ENCODE measurements at places on chromosomes 1 and 21.

- no peak for DNase-seq
These were observed 17.6 kb downstream of the TMPRSS2 start for GRCh38 chr21:41490330-41490729.

- DNase-seq, result no peak
These were observed 37.6 kb downstream of the STUM start for GRCh38 chr1:226586116-226586515.

DNA sequence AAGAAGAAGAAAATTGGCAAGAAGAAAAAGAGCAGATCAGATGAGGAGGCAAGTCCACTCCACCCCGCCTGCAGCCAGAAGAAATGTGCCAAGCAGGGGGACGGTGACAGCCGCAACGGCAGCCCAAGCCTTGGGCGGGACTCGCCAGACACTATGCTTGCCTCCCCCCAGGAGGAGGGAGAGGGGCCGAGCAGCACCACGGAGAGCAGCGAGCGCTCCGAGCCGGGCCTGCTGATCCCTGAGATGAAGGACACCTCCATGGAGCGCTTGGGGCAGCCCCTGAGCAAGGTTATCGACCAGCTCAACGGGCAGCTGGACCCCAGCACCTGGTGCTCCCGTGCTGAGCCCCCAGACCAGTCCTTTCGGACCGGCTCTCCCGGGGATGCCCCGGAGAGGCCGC, 9.0 kb upstream of the SLC25A34 start:
- DNase-seq, result no peak

GRCh38 chr1:38730511-38731397, 128.8 kb downstream of the RRAGC start:
- no peak for DNase-seq

Measured in GM12891 (cell line).